Activated T-cell treated with anti-CD3 and anti-CD28 coated beads for 1 hour (primary cell): ENCODE measurements at places on chromosomes 1 and 21.

- DNase-seq, result no peak
Measured at GRCh38 chr1:223844787-223845036, 1.0 kb downstream of the TP53BP2 start.

DNA sequence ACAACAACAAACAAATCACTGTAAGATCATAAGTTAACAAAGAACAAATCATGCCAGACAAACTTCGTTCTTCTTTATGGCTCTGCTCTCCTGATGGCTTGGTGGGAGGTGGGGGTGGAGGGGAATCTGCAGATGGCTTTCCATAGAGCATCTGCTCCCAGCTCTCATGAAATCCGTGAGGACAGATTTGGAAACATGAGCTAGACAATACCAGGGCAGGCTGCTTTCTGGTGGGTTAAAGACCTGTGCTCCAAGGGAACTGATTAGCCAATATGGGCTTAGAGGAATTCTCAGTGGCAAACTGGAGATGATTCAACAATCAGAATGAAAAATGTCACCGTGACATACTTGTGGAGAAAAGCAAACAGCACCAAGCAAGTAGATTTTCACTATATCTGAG, 69.4 kb upstream of the TLR5 start:
- DNase-seq, result no peak

DNA sequence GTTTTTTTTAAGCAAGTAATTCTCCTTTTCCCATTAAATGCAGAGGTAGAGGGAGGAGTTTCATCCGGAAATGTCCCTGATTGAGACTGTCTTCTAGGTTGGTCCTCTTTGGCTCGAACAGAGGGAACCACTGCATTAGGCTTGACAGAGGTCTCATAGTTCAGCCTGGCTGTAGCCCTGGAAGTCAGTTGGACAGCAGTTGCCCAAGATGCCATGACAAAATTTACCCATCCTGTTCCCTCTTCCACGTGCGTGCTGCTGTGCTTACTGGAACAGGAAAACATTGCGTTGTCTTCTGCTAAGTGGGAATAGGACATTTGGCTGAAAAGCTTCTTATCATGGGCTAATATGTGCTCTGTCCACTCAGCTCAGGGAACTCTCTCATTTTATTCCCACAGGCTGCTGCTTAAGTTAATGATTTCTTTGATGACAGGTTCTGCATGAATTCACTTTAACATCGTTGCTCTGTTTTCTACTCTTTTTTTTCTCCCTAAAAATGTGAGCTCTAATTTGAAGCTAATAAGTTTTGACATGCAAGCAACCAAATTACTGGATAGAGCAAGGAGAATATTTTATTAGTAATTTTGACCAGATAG, 18.0 kb downstream of the KCNK1 start:
- DNase-seq, result no peak

- DNase-seq, result no peak
Measured at GRCh38 chr1:113675302-113675701, 84.0 kb downstream of the PHTF1 start.

DNA sequence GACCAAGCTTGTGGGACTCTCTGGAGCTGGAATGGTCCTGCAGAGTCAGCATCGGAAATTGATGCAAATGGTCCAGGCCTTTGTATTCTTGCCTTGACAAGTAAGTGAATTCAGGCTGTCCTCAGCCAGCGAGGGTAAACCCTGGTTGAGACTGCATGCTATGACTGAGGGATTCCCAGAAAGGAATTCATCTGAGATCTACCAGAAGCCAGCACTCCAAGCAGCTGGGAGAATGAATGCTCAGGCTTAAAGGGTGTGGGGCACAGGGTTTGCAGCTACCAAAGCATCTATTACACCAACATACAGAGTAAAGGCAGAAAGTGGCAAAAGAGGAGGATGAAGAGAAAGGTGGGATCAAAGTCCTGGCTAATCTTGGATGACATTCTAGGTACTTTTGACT, 257.0 kb upstream of the LYPLAL1 start:
- no peak for DNase-seq

DNA sequence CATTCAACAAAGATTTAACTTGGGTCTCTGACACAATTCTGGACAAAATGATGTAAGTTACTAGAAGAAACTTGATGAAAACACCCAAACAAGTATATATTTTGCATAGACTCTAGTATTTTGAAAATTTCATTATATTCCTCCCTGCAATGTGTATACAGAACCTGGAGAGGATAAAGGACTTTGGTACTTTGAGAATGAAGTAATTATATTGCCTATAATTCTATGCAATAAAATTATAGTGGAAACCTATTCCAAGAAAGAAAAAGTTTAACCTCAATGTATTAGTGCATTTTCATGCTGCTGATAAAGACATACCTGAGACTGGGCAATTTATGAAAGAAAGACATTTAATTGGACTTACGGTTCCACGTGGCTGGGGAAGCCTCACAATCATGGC, 1146.1 kb downstream of the KCNT2 start:
- no peak for DNase-seq

GRCh38 chr1:29457496-29458368, 221.4 kb downstream of the PTPRU start:
- no peak for DNase-seq
